ENCODE measurements at places on chromosomes 1 and 21. TPM values are rescaled to one million over a fixed set of nuclear protein-coding genes. Genes with fewer than 3 reads are reported as not detected.

ADAMTS4 gene
- polyA plus RNA-seq = 0.63 TPM

EIF3I gene
- polyA plus RNA-seq = 168 TPM

CYP4B1 gene
- 2.1 TPM for polyA plus RNA-seq

ATP1A2 gene
- 5.6 TPM for polyA plus RNA-seq

LYPD8 gene
- not detected for polyA plus RNA-seq

COL8A2 gene
- 44.0 TPM for polyA plus RNA-seq

IKBKE gene
- polyA plus RNA-seq = 4.7 TPM

ETV3L gene
- not detected for polyA plus RNA-seq

DNA sequence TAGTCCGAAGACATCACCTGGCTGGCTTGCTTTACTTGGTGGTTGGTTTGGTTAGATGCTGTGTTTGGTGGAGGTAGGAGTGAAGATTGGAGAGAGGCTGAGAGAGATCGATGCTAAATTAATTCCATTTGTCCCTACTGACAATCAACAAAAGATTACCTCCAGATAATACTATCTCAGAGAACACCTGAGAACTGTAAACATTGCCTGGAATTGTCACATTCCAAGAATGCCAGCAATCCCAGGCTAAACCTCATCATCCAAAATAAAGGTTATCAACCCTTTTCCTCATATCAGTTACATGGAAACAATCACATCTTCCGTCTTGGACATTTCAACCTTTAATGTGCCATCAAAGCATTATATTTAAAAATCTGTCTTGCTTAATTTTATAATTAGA is 141.0 kb downstream of the GRIK1 start:
- DNase-seq = no peak

- no peak for DNase-seq
Observed at GRCh38 chr1:159877695-159878444, 15.4 kb upstream of the VSIG8 start.

GRCh38 chr1:184881941-184882913 is 92.1 kb downstream of the NIBAN1 start:
- DNase-seq = no peak

DNA sequence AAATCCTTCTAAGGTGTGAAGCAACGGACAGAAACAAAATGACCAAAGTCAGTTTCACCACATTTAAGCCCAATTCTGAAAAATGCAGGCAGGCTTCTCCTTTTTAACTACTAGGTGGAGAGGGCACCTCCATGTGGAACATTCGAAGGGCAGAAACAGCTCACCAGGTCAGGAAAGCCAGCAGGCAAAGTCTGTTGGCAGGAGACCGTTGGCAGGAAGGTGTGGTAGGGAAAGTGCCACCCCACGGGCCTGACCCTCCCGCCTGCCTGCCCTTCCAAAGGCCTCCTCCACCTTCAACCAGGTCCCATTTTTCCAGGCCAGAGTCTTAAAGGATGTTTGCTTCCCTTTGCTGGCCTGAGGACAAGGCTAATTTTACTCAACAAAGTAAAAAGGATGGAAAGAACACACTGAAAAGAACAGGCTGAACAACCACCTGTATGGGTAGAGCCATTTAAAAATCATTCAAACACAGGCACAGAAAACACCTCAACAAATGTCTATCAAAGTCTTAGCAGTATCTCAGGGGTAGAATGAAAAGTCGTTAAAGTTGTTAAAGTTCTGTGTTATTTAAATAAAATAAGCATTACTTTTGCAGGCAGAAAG is 26.4 kb downstream of the CAPZB start:
- DNase-seq = no peak

DNA sequence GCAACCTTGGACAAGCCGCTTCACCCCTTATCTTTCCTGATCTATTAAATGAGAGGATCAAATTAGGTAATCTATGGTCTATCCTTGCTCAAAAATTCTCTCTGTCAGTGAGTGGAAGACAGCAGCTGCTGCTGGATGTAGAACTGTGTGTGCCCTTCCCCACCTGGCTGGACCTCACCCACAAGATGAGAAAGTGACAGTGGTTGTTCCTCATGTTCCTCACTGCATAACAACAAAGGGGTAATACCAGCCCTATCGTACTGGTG is 16.9 kb downstream of the SSR2 start:
- DNase-seq = no peak

DNA sequence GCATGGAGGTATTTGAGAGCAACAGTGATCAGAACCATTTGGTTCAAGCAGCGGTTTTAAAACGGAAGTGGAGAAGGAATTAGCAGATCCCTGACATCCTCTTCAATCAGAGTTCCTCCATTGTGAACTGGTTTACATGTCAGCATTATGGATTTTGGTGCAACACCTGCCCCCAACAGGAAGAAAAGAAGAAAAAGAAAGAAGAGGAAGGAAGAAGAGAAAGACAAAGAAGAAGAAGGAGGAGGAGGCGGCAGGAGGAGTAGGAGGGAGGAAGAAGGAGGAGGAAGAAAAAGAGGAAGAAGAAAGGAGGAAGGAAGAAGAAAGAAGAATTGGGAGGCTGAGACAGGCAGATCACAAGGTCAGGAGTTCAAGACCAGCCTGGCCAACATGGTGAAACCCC is 17.4 kb downstream of the NDUFS5 start:
- no peak for DNase-seq

DNA sequence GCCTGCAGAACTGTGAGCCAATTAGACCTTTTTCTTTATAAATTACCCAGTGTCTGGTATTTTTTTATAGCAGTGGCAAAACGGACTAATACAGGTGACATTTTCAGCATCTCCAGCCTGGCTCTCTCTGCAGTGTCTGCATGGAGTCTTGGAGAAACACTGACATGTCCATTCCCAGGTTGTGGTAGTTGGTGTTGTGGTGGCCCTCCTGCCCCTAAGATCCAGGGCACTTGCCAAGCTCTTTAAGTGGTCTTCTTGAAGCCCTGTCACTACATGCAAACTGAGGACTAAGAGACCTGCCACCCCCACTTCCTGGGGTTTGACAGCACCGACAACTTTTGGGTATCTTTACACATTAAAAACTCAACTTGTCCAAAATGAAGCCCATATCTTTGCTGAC is 419.4 kb downstream of the NPHP4 start:
- DNase-seq = no peak

DNA sequence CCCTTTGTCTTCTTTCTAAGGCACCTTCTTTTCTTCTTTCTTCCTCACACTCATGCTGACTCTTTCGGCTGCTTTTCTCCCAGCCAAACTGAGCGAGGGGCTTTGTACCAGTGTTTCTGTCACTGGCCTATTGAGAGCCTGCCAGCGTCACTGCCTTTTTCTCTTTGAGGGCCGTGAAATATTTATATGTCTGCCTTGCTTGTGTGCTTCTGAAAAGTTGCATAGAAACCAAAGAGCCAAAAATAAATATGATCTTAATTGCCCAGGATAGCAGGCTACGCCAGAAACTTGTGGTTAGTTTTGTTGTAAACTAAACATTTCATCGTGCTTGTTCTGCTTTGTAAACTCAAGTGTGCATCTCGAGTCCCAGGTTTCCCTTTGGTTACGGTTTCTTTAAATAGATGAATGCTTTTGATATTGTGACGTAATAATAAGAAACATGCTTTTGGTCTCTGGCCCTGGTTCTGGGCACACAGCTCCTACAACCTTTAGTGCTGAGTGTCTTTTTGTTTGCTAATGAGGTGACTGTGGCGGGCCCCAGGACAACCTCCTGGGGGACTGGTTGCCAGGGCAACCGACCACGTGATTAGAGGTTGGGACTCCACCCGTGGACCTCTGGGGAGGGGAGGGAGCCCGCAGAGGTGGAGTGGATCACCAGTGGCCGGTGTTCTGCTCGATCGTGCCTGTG is 10.8 kb downstream of the SLC37A1 start:
- DNase-seq = no peak

Measured in left renal pelvis (tissue), 4 donors.